ENCODE measurements at places on chromosomes 7 and 10.

DNA sequence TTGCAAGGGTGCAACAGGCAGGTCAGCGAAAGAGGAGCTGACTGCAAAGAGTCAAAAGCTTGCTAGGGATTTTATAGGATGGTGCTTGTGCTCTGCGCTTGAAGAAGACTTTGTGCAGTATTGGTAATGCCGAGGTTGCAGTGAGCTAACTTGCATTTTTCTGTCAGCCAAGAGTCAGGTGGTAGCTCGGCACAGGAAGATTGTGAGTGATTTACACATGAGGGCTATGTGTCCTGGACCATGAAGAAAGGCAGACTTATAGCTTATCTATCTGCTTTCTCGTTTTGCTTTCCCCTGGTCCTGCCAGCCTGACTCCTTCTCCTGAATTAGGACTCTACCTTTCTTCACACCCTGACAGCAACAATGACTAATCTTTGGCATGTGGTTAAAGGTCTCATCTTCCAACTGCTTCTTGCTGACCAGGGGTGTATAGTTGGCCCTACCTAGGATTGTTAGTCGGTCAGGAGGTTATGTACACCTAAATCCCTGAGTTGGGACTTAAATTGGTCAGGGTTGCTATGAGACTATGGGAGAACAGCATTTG is 4.1 kb upstream of the SYPL1 start:
- DNase-seq = no peak

- DNase-seq = no peak
These were observed 29.3 kb upstream of the CROT start for GRCh38 chr7:87316097-87316700.

DNA sequence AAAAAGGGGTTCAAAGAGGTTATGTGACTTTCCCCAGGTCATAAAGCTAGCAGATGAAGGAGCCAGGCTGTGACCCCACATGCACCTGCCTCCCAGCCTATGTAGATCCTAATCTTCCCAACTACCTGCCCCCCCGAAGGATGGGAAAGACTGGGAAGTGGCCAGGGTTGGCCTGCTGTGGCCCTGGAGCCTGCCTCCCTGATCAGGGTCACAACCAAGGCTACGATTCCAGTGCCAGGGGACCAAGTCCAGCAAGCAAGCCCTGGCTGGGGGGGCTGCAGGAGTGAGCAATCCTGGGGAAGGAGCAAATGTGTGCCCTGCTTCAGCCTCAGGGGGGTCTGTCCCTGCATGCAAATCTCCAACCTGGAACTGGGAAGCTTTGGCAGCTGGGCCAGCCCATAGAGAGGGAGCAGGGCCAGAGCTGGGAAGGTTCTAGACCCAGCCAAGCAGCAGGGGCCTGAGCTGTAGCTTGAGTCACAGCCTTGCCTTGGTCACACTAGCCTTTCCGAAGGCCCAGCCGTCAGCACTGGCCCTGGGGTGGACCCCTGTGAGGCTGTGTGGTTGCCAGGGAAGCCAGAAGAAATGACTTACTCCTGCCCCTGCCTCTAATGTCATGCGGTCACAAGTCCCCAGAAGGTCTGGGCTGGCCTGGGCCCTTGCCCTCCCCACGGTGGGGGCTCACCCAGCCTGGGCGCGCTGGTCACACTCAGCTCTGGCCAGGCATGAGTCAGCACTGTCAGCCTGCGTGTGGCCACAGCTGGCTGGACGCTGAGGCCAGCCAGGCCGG is 96.4 kb upstream of the ZMIZ1 start:
- DNase-seq = no peak

DNA sequence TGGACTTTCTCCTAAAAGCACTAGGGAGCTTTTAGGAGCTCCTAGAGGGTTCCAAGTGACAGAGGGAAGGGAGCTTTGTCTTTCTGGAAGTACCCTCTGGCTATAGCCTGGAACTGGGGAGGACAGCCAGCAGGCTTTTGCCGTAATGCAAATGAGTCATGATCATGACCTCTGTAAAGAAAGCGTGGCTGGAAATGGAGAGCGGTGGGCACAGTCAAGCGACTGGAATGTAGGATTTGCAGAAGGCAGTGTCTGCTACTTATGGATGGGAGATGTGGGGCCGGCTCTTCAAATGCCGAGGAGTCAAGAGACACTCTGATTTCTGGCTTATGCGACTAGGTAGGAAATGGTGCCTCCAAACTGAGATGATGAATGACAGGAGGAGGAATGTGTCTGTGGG is 34.6 kb upstream of the PLPP4 start:
- no peak for DNase-seq

GRCh38 chr10:44356139-44357022 is 28.5 kb downstream of the CXCL12 start:
- DNase-seq = no peak

- no peak for DNase-seq
These were observed 7.6 kb downstream of the GDF2 start for GRCh38 chr10:47329855-47330254.

DNA sequence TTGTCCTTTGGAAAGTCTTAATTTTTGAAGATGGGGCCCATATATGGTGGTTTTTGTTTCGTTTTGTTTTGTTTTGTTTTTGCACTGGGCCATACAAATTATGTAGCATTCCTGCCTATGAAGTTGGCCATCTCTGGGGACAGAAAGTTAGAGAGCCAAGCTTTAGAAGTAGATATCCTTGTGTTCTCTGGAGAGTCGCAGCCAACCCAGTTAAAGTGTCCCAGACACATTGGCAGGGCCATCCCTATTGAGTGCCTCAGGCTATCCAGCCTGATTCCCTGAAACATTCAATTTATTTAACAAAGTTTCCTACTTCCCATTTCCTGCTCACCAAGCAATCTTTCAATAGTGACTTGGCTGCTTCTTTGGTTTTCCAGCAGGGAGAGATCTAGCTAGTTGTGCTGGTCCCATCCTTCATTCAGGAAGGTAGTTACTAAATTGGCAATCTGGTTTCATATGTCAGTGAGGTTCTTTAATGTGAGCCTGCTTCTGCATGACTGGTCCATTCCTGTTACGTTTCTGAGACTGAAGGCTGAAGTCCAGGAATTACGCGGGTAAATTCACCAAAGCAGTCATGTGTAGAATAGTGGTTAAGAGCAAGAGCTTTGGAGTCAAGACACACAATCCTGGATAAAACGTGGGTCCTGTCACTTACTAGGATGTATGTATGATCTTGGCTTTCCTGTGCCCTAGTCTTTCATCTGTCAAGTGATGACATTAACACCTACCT is 49.3 kb upstream of the HBP1 start:
- DNase-seq = no peak

GRCh38 chr7:135842446-135843179 is 94.0 kb upstream of the FAM180A start:
- no peak for DNase-seq

GRCh38 chr10:5648494-5649457 is 17.6 kb downstream of the ASB13 start:
- DNase-seq = no peak
